ENCODE measurements at places on chromosomes 1 and 21.

DNA sequence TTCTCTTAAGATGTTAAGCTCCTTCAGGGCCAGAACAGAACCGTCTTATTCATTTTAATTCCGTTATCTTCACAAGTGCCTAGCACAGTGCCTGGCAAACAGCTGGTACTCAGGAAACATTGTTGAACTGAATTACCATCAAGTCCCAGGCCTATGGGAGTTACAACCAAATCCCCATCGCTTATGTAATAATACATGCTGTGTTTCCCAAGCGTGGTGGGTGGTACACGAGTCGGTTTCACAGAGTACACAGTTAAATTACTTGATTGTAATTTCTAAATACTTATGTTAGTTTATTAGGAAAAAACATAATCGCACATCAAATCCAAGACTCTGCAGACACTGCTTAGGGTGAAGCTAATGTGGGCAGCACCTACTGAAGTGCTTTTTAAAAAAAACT, 1.0 kb downstream of the ANGEL2 start:
- peak; percentile 76 for DNase-seq

DNA sequence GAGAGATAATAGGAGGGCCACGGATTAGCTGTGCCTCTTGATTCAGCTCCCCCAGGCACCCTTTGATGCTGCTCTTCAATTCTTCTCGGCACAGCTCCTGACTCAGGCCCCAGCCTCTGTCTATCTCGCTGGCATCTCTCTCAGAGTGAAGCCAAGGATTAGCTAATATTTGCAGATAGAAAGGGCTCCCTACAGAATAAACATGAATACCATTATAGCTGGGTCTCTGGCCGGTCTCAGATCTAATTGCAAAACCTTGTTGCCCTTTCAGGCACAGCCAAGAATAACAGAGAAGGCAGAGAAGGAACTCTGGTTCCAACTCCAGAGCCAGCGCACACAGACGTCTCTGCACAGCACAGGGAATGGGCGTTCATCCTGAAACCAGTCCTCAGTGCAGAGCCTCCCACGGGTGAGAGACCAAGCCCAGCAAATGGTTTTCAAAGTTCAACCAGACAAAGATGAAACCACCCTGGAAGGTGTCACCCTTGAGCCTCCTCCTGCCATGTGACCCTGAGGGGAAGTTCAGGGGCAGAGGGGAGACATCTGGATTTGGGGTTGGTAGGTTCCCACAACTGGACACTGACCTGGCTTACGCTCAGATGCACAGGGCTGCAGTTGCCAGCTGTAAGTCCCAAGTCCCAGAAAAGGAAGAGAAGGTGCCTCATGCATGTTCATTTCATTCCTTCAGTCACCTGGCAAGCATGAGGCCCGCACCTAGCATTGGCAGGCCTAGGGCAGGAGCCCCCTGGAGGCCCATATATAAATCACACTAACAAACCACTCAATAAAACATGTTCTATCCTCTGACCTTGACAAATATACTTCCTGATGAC, 394.0 kb downstream of the NPHP4 start:
- no peak for DNase-seq

- DNase-seq, result no peak
Measured at GRCh38 chr21:43907751-43908150, 42.7 kb downstream of the AGPAT3 start.

DNA sequence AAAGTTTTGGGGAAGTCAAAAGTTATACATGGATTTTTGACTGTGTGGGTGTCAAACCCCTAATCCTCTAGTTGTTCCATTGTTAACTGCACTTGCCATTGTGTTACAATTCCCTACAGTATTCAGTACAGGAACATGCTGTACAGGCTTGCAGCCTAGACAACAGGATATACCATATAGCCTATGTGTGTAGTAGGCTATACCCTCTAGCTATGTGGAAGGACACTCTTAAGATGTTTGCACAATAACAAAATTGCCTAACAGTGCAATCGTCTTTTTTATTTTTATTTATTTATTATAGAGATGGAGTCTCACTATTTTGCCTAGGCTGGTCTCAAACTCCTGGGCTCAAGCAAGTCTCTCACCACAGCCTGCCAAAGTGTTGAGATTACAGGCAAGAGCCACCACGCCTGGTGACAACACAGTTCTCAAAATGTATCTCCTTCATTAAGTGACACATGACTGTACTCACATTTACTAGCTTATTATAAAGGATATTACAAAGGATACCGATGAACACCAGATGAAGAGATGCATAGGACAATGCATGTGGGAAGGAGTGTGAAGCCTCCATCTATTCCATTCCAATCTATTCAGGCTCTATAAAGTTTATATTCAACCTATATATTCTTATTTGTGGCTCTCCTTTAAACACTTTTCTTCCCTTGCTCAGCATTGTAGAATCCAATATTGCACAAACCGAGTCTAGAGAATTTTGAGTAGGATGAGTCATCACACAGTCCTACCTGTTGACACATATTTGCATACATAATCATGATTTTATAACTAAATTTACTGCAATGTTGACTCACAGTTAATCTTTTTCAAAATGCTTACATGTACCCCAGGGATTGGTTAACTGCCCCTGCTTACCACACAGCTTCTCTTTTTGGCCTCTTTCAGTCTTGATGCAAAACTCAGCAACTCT, 28.4 kb upstream of the CEP350 start:
- DNase-seq, result peak; percentile 77

GRCh38 chr1:100382657-100383056, 30.4 kb downstream of the CDC14A start:
- DNase-seq, result no peak

GRCh38 chr1:225707824-225708223, 54.9 kb upstream of the ENAH start:
- no peak for DNase-seq

GRCh38 chr1:3209201-3209600, 140.2 kb downstream of the PRDM16 start:
- DNase-seq, result no peak

Data from inflammatory macrophage treated with lipopolysaccharide for 4 hours (primary cell).